ENCODE measurements at places on chromosomes 1 and 21. TPM values are rescaled to one million over a fixed set of nuclear protein-coding genes. Genes with fewer than 3 reads are reported as not detected.

The MX2 gene
- 13.5 TPM for total RNA-seq

The BMP8A gene
- 2.9 TPM for total RNA-seq

The TMPRSS3 gene
- 0.25 TPM for total RNA-seq

The CORT gene
- total RNA-seq = not detected

The ASTN1 gene
- 4.2 TPM for total RNA-seq

All from vagina (tissue), 2 donors.